H4 (cell line): ENCODE measurements at places on chromosomes 2 and 18.

- no peak for DNase-seq
Observed at GRCh38 chr18:44758861-44759631, 78.4 kb downstream of the SETBP1 start.

DNA sequence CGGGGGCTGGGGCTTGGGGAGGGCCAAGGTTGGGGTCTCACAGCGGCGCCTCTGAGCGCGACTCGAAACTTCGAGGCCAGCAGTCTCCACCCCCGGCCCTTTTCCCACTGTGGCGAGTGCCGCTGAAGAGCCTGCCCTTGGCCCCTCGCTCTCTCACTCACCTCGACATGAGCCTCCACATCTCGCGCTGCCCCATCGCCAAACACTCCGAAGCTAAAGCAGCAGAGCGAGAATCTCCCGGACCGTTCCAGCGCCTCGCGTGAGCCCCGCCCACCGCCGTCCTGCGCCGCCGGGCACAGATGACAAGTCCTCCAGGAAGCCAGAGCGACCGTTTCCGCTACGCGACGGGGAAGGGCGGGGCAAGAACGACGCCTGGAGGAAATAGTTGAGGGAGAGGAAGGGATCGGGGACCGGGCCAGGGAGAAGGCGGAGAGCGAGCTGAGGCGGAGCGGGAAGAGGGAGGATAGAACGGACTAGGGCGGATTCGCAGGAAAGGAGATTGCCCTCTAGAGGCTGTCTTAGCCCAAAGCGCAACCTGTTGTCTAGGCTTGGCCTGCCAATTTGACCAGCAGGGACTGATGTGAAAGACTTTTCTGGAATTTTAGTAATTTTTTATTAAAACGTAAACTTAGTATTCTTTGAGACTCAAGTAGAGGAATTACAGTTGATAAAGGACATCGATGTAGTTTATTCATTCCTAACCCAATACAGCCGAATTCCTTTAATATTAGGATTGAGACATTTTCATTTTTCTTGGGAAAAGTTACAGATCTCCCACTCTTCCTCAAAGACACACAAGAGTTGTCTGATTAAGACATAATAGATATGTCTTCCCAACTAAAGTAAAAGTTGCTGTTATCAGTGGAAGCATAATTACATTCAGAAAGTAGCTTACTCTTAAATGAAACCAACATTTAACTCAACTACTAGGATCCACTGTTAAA lies at the start of gene HIBCH:
Gene HIBCH (minus strand): TSS at position 272 of the 944 bp plus-strand sequence. CDS start 76 bp downstream, at position 196.
- DNase-seq, result peak; percentile 99

DNA sequence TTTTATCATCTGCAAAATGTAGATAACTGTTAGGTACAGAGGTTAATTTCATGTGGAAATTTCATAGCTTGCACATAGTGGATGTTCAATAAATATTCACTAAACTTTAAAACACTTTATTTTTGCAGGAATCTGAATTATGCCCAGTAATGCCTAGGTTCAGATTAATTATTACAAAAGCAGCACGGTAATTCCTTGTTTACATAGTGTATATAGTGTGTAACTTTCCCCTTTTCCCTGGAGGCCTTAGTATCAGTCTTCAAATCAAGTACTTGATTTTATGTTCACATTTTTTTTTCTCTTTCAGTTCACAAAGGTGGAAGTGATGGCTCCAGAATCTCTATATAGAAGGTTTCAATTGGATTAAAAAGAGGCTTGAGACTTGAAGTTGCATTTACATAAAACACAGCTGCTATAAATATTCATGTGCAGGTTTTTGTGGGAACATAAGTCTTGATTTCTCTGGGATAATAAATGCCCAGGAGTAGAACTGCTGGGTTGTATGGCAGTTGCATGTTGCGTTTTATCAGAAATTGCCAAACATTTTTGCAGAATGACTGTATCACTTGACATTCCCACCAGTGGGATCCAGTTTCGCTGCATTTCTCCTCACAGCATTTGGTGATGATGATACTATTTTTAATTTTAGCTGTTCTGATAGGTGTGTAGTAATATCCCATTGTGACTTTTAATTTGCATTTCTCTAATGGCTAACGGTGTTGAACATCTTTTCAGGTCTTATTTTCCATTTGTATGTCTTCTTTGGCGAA lies 27.6 kb upstream of the LGALSL start:
- DNase-seq, result no peak

DNA sequence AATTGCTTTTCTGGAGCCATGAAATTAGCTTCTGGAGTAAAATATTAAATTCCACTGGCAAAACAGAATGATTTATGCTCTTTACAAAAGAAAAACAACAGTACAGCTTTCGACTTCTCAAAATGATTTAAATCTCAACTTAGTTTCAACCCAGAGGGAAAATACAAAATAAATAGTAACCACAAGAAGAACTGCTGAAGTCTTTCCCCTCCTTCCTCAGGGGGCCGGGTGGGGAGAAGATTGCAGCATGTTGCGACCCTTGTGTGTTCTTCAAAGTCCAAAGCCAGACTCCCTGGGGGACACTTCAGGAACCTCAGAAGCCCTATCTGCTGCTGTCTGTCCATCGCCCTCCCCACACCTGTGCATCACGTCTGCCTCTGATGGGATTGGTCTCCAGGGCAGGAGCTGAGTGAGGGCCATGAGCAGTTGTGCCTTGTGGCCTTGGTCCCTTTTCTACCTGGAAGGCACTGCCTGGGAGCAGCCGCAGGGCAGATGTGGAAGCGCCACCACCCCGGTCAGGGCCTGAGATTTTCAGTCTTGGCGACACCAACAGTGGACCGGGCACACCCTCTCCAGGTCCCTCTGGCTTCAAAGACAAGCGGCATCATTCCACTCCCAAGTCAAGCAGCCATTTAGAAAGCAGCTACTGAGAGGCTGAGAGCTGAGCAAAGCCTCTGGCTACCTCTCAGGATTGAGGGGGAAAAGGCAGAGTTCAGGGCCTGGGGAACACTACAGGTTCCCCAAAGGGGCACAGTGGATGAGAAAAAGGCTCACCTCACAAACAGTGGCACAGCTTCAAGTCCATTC lies 210.1 kb upstream of the RAB6C start:
- no peak for DNase-seq

GRCh38 chr18:39681061-39681460 lies 2115.5 kb upstream of the CELF4 start:
- DNase-seq, result no peak

GRCh38 chr18:21316296-21316695 lies 74.3 kb downstream of the GREB1L start:
- no peak for DNase-seq

- DNase-seq, result no peak
Observed at GRCh38 chr2:138183705-138184104, 219.4 kb downstream of the HNMT start.

GRCh38 chr2:227971619-227972230 lies 100.3 kb downstream of the DAW1 start:
- DNase-seq, result no peak

GRCh38 chr2:171185941-171186340 lies 25.2 kb upstream of the TLK1 start:
- no peak for DNase-seq

- DNase-seq, result no peak
Observed at GRCh38 chr2:11466307-11467128, 557 bp upstream of the E2F6 start.

DNA sequence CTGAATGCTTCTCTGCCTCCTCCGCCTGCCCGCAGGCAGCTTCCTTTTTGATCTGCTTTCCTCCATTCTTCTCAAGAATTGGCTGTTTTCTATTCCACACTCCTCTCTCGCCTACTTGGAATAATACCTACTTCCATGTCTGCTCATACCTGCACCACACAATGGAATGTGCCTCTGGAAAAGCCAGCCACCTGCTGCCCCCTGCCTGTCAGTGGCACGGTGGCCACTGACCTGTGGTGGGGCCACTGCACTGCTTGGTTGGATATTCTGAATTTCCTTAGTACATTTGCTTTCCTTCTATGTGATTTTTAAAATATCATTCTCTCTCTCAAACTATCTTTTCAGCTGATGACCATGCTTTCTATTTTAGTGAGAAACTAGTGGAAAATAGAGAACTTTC lies 406.9 kb downstream of the DCDC2C start:
- DNase-seq, result no peak
